Activated CD8-positive, alpha-beta memory T cell treated with anti-CD3 and anti-CD28 coated beads, Interleukin-2, amount 10 ng/mL, durations not matched to agents 7 days and 5 days (primary cell): ENCODE measurements at places on chromosomes 2 and 18.

DNA sequence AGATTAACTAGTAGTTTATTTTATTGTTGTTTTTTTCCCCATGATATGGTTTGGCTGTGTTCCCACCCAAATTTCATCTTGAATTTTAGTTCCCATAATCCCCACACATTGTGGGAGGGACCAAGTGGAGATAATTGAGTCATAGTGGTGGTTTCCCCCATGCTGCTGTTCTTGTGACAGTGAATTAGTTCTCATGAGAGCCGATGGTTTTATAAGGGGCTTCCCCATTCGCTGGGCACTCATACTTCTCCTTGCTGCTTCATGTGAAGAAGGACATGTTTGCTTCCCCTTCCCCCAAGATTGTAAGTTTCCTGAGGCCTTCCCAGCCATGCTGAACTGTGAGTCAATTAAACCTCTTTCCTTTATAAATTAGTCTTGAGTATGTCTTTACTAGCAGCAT, 36.5 kb downstream of the GALNT14 start:
- no peak for DNase-seq

DNA sequence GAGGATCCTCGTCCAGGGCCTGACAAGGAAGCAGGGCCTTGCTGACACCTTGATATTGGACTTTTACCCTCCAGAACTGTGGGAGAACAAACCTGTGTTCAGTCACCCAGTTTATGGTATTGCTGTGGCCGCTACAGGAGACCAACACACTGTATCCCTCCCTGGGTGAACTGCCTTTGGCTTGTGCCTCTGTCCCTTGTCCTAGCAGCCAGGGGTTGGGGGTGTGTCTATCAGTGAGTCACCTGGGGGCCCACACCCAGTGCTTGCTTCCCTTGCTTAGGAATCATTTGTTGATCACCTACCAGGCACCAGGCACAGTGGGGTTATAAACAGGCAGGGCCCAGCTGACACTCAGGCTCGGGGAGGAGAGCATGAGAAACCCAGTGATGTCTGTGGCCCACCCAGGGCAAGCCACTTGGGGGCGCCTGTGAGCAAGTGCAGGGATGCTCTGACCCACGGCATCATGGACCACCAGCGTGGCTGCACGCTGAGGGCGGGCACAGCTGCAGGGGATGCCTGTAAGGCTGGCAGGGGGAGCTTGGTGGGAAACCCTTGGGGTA, 17.1 kb downstream of the TMEM185B start:
- peak; percentile 68 for DNase-seq

GRCh38 chr2:26033270-26033817, 540 bp upstream of the RAB10 start:
- no peak for DNase-seq

- DNase-seq, result no peak
These were observed 113.2 kb upstream of the CHST9 start for GRCh38 chr18:27298214-27298804.

DNA sequence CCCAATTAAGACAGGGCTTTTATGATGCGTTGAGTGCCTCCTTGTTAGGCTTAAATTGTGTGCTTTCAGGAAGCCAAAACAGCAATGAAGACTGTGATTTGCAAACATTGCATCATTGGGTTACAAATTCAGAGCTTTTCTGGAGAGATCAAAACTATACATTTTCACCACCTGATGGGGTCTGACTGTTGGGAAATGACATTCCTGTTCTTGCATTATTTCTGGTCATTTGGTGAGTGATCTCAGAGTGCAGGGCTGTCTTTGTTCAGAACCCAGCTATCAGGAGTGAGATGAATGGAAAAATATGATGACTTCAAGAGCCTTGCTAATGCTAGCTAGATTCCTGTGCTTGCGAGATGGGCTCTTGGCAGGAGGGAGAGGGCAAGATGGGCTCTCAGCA, 39.1 kb downstream of the SH3RF3 start:
- no peak for DNase-seq

- no peak for DNase-seq
These were observed 178.2 kb downstream of the INHBB start for GRCh38 chr2:120524174-120524573.

- no peak for DNase-seq
These were observed 69.4 kb upstream of the SH3RF3 start for GRCh38 chr2:109059474-109060165.

GRCh38 chr18:13036622-13037320, 45.6 kb downstream of the CEP192 start:
- DNase-seq, result no peak

- DNase-seq, result no peak
These were observed 36.0 kb downstream of the LONRF2 start for GRCh38 chr2:100286318-100286717.

GRCh38 chr2:216648105-216648504, 14.9 kb downstream of the IGFBP2 start:
- no peak for DNase-seq

DNA sequence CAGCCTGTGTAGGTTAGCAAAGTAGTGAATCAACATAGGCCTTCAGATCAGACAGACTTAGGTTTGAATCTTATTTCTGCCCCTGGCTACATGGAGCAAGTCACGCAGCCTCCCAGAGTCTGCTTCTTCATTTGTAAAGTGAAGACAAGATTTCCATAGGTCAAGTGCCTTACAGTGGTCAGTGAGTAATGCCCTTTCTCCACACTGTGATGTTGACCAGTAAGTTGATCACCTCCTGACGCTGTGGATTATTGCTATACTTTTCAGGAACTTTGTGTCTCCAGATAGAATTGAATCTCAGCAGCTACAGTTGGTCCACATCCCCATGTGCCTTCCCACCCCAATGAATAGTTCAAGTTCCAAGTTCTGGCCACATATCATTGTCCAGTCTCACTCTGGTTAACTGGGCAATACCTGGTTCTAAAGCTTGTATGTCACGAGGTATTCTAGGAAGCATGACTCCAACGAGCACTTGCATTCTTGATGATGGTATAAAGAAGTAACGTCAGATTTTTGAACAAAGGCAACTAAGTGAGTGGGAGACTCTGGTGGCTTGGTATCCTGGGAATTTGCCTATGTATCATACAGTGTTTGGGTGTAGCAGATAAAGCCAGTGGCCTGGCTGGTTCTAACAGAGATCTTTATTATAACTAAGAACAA, 2.1 kb upstream of the CLIP4 start:
- no peak for DNase-seq

DNA sequence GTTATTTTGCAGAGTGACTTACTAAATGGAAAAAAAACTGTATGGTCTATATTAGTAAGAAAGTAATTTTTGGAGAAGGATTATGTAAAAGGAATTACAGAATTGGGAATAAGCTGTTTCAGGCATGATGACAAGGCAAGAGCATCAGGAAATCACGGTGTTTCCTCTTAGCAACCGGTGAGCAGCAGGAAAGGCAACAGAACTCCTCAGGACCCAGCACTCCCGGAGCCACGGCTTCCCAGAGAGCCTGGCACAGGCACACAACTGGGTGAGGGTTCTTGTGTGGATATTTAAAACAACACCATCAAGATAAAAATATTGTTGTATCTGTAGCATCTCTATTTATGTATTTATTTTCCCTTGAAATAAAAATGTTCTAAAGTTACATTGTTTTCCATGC, 34.4 kb downstream of the CYP27C1 start:
- DNase-seq, result no peak

- no peak for DNase-seq
These were observed 140.5 kb upstream of the HNRNPA3 start for GRCh38 chr2:177072090-177072489.

GRCh38 chr2:130825966-130826253, 10.8 kb upstream of the ARHGEF4 start:
- DNase-seq, result no peak

DNA sequence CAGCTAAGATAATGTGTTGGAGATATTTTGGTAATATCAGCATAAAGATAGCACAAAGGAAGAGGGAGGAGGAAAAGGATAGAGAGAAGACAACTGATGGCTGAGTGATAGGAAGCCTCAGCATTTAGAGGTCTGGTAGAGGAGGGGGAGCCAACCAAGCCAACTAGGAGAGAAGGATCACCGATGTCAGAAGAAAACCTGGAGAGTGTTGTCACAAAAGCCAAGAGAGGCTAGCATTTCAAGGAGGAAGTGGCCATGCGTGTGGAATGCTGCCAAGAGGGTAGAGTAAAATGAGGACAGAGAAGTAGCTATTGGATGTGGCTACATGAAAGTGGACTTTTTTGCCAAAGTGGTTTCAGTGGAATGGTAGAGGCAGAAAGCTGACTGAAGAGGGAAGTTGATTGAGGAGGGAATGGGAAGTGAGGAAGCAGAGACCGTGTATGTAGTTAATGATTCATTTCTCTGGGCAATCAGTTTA, 34.3 kb downstream of the LCLAT1 start:
- DNase-seq, result no peak

DNA sequence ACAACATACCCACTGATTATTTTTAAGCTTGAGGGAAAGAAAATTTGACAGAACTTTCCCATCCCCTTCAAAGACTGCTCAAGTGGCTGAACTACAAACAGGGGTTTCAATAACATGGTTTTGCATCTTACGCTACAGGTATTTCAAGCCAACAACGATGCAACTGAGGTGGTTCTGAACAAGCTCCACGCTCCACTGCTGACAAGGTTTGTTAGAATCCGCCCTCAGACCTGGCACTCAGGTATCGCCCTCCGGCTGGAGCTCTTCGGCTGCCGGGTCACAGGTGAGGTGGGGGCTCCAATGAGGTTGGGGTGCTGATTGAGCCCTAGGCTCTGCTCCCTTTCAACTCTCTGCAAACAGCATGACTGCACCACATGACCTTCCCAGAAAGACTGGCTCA, 58.1 kb downstream of the NRP2 start:
- DNase-seq, result no peak

DNA sequence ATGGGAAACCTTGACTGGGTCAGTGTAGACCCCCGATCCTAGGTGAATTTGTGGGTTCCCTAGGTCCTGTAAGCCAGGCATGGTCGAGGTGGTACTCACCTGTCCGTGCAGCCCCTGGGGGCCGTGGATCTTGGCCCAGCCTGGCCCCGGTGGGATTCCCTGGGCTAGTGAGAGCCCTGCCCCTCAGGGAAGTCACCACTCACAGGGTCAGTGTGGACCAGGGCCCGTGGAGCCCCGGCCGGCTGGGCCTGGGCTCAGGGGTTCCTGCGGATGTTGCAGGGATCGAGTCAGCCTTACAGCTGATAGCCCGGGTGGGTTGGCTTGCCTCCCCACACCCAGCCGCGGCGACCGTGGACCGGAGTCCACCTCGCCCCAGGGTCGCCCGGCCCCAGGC, 528 bp downstream of the ATG9A start:
- no peak for DNase-seq

DNA sequence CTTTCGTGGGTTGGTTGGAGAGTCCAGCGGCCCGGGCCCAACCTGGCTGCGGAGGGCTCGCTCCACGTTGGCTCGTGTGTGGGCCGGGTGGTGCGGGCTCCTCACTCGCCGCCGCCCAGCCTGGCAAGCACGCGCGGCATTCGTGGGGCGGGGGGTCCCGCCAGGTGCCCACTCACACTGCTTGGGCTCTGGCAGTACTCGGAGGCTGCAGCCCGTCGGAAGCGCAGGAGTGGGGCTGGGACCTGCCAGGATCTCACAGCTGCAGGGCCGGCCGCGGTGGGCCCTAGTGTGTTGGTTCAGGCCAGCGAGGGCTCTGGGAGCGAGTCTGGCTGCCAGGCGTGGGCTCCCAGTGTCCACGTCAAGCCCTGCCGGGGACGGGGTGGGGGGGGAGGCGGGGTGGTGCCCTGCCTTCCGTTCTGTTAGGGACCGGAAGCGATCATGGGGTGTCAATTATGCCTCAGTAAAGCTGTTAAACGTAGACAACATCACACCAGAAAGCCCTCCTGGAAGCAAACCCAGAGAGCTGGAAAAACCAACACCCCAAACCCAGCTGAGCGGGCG, 1.0 kb upstream of the HS6ST1 start:
- DNase-seq, result no peak

DNA sequence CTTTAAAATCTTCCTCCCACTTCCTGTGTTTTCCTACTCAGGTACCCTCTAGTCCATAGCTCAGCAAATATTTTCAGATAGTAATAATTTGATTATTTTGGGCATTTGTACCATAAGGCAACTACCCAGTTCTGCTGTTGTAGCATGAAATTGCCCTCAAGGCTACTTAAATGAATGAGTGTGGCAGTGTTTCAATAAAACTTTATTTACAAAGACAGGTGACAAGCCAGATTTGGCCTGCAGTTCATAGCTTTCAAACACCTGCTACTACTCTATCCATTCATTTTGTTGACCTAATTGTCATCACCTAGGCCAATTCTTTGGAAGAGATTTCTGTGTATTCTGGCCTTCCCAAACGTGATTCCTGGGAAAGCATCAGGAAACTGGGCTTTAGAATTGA, 28.9 kb downstream of the NYAP2 start:
- DNase-seq, result no peak

DNA sequence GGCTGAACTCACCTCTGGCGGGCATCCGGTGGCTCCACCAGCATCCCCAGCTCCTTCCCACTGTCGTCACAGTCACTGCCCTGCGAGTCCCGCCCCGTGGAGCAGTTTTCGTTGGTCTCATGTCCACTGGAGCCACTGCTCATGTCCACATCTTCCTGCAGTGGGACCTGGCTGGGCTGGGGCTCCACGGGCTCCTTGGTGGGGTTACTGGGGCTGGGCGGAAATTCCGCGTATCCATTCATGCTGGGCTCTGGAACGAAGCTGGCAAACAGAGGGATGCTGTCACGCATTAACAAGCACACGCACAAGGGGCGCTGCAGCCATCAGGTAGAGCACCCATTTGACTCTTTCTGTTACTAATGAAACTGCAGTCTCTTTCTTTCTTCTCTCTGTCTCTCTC, 10.7 kb downstream of the PER2 start:
- DNase-seq, result no peak

DNA sequence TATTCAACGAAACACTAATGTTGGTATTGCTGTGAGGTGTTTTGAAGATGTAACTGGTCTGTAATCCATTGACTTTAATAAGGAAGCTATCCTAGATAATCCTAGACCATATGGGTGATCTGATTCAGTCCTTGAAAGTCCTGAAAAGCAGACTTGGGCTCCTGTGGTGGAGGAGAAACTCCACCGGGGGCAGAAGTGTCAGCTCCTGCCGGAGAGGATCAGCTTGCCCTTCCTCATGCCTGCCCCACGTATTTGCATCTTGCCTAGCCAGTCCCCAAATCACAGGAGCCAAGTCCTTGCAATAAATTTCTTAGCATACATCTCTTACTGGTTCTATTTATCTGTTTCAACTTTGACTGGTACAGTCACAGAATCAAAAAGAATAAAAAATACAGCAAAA, 144.2 kb upstream of the DLGAP1 start:
- no peak for DNase-seq

DNA sequence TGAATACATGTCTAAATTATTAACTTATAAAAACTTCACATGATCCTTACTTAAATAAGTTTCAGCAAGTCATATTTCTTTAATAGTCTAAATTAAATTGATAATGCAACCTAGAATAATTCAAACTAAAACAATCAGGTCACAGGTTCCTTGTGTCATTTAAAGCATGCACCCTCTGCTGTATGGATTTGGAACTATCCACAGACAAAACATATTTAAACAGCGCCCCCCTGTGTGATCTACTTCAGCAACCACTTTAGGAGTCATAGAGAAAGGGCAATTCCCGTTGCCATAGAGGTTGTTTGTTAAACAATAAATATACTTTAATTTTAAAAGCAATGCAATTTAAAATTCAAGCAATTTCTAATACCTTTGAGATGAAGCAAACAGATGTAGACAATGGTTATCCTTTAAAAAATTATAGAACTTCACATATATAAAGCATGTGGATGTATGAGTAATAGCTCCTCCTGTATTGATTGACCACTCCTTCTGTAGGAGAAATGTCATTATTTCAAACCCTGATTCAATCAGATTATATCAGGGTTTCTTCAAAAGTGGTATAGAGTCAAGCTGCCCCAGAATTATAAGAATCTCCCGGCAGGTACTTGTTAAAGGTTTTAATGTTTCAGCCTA, 21.2 kb downstream of the GRB14 start:
- no peak for DNase-seq
